ENCODE measurements at places on chromosomes 13 and 19. TPM values are rescaled to one million over a fixed set of nuclear protein-coding genes. Genes with fewer than 3 reads are reported as not detected.

TBC1D4 gene
- total RNA-seq = 10.3 TPM

DAND5 gene
- not detected for total RNA-seq

ZNF430 gene
- total RNA-seq = 7.9 TPM

UGGT2 gene
- total RNA-seq = 31.9 TPM

NKPD1 gene
- 1.0 TPM for total RNA-seq

TLE2 gene
- 0.53 TPM for total RNA-seq

ZNF780B gene
- 11.0 TPM for total RNA-seq

ZNF175 gene
- total RNA-seq = 1.6 TPM

All from bronchial epithelial cell (primary cell).